Erythroblast (primary cell): ENCODE measurements at places on chromosomes 2 and 18.

DNA sequence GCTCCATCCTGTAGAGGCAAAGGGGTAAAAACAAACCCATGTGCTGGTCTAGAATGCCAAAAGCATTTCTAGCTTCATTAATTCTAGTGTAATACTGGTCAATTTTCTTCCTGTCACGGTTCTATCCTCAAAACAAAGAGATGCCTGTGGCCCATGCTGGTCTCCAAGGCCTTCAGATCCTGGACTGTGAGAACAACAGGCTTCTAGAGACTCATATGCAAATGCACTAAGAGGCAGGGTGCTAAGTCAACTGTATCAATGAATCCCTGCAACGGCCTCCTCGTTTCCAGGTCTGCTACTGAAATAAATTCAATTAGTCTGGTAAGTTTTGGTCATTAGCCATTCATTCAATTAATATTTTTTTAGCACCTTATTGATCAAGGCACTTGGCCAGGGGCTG lies 4.0 kb downstream of the IFT172 start:
- no peak for DNase-seq

GRCh38 chr2:60554074-60554645 lies 706 bp upstream of the BCL11A start:
- DNase-seq: peak; percentile 83

GRCh38 chr2:133838642-133839365 lies 270.5 kb upstream of the NCKAP5 start:
- no peak for DNase-seq

DNA sequence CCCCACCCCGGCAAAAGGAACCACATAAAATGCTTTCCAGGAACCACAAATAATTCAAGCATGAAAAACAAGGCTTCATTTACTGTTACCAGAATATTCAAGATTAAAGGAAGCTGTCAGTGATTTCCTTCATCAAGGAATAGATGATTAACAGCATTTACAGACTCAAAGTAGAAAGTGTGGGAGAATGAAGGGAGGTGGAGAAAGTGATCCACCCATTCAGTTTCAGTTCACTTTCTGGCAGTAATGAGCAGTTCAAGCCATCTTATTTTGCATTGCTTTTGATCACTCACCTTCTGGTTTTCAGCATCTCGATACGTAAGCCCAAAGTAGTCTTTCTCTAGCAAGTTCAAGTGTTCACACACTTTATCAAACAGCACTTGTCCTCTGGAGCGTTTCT lies 99.0 kb downstream of the EPB41L3 start:
- no peak for DNase-seq

DNA sequence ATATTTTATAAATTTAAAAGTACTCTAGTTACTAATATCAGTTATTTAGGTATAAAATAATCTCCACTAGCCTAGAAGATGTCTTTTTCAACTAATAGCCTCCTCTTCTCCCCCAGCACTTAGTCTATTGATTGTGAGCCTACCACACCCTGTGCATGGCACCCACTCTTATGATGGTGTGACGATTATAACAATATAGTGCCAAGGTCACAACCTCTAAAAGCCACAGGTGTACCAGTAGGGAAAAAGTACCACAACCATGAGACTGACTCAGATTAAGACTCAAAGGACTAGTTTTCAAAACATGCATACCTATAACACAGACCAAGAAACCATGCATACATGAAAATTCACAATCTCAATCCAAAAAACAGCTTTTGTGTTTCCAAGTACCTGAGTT lies 27.6 kb downstream of the THADA start:
- no peak for DNase-seq

- DNase-seq: no peak
These were observed 9.5 kb downstream of the ELP2 start for GRCh38 chr18:36139245-36139644.

GRCh38 chr2:56167616-56168562 lies 15.9 kb upstream of the CCDC85A start:
- no peak for DNase-seq

- DNase-seq: no peak
These were observed 124.9 kb downstream of the ARHGAP15 start for GRCh38 chr2:143254110-143254509.

DNA sequence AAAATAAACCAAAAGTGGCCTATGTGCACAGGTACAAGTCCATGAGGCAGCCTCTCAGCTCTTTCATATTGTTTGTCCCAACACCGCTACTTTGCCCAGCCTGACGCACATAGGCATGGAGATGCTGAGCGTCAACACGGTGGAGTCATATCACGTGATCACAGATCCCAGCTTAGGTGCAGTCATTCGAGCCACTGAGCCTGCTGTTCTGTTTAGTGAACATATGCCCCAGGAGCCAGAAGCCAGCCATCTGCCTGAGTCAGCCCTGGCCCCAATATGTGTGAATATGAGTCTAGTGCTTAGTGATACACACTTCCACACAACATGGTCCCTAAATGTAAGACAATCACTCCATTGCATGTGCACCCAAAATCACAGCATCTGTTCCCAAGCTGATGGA lies 88.2 kb upstream of the LCLAT1 start:
- DNase-seq: no peak

GRCh38 chr18:9708057-9708433 lies at the start of gene RAB31:
Gene RAB31 (plus strand): TSS chr18:9708301. CDS start chr18:9708406, 105 bp downstream.
- peak; percentile 71 for DNase-seq

DNA sequence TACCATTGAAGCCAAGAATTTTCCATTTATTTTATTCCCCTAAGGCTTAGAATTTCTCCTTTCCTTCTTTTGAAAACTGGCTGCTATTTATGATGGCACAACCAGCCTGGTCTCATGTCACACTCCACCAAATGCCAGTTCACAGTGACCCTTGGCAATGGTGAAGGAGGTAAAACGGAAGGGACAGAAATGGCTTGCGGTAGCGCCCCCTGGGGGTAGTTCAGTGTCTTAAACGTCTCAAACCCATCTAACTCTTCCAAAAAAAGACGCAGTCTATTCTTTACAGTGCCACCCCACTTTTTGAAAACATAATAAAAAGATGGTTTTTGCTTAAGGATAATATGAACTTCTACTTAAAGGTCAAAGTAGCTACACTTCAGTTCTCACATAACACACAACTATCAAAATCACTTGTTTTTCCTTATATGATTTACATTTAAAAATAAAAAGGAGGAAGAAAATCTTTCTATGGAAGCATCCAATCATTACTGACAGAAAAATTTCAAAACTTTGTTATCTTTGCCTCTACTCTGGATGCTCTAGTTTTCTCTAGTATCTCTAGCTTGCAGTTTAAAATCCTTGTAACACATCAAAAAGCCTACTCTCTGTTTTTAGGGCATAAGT lies 28.0 kb downstream of the PNO1 start:
- DNase-seq: peak; percentile 85

DNA sequence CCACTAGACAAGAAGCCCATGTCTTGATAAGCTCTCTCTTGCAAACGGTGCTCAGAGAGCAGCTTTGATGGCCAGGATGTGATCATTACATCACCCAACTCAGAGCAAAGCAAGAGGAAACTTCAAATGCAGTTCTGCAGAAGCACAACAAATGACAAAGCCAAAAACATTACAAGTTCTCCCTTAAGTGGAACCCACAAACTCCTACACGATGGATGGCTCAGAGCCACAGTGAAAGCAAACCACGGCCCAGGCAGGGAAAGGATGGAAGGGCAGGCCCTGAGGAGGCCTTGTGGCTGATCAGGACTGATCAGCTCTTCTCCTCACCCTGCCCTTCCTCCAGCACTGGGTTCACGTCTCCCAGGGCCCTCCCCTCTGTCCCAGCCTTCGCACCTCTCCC lies 326.4 kb downstream of the EIPR1 start:
- DNase-seq: no peak

- no peak for DNase-seq
These were observed 325.2 kb downstream of the OSR1 start for GRCh38 chr2:19033240-19033639.

DNA sequence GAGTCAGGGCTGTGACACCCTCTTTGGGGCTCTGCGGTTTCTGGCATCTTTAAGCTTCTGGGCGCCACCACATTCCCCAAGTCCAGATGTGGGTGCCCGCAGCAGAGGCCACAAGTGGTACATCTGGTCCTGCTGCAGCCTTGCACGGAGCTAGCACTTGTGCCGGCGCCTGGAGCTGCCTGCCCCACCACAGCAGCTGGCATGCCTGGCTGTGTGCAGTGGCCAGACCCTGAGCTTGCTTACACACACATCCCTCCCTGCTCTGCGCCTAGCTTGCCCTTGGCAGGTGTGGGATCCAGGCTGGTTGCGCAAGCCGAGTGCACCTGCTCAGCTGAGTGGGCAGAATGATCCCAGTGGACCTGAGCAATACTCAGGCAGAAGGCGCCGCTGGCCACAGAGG lies 27.3 kb downstream of the SLC4A10 start:
- DNase-seq: no peak

- DNase-seq: no peak
These were observed 32.1 kb downstream of the PPM1B start for GRCh38 chr2:44200759-44201158.

DNA sequence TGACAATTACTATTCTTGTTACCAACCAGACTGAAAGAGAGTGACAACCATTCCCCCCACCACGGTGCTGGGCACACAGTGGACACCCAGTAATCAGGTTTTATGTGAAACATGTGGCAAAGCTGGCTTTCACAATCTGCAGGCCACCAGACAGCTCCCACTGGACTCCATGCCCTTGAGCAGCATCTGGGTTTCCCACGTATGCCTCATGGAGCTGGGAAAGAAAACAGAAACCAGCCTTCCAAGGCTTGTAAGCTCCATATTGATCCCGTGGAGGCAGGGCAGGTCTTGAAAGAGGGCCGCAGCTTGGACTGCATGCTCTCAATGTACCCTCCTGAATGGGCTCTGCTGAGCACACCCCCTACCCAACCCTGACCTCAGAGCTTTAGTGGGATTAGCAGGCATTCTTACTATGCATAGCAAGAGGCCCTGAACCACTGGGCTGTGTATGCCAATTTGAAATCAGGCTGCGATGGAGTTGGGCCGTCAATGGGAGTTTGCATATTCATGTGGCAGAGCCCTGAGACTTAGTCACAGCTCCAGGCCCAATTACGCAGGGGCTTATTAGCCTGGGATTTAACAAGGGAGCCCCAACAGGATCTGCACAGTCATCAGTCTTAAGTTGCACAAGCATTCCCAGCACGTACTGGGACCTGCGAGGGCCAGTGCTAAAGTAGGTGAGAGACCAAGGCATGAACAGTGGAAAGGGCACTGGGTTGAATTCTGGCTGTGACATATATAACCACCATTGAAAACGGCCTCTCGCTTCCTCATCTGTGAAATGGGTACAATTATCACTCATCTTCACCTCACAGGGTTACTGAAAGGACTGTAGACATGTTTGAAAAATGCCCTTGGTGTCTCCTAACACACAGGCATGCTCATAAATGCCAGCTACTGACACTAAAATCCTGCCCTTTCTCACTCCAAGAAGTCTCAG lies 10.5 kb downstream of the C1QL2 start:
- no peak for DNase-seq

- DNase-seq: no peak
These were observed 427.0 kb upstream of the KCNH7 start for GRCh38 chr2:163265562-163265961.

GRCh38 chr2:11177871-11178690 lies 22.8 kb downstream of the SLC66A3 start:
- no peak for DNase-seq
